ENCODE measurements at places on chromosomes 12 and 14.
A peak's percentile ranks its signal among the peaks of the same experiment; 100 is the strongest.

DNA sequence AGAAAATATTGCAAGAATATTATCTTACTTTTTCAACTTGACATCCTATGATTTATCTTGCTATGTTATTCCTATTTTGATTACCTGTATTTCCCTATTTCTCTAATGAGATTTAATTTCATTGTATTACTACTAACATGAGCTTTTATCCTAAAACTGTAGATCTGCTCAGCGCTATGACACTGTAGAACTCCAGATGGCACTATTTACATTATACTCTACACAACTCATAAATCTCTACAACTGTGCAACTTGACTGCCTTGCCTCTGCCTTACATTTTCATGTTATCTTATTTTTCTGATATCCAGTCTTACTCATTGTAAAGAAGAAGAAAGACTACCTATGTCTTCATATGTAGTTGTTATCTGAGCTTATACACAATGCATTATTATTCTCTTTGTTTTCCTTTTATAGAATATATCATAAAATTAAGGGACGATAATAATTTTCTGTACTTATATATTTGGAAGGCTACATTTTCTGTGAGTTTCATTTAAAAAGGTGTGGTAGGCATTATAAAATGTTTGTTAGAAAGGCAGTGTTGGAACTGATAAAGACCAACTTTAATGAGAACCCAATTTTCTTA lies 24.1 kb downstream of the NUP37 start:
- DNase-seq = no peak

- no peak for DNase-seq
Observed at GRCh38 chr14:63308723-63309317, 9.9 kb downstream of the GPHB5 start.

- DNase-seq = no peak
Observed at GRCh38 chr12:128439796-128440195, 172.8 kb downstream of the TMEM132C start.

DNA sequence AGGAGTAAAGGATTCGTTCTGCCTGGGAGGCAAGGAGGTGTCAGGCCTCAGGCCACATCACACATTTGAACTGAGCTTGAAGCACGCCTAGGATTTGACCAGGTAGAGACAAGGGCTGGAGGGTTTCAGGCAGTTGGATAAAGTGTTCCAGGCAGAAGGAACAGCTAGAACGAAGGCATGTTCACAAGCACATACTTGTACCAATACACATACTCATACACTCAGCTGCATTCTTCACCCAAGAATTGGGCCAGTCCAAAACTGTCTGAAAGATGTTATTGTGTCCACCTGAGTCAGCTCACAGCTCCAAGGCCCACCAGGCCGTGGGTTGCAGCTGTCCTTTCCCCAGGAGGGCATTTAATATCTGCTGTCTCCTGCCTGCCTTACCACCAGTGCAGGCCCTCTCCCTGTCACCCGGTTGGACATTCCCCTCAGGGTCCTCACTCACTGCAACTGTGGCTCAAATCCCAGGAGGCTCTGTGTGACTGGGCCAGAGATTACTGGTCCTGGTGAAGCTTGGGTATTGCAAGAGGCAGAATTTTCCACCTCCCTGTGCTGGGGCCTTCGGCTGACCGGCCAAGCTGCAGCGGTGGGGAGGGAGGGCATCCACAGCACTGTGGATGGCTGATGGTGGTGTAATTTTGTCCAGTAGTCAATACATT lies 12.8 kb upstream of the AQP2 start:
- DNase-seq = no peak

DNA sequence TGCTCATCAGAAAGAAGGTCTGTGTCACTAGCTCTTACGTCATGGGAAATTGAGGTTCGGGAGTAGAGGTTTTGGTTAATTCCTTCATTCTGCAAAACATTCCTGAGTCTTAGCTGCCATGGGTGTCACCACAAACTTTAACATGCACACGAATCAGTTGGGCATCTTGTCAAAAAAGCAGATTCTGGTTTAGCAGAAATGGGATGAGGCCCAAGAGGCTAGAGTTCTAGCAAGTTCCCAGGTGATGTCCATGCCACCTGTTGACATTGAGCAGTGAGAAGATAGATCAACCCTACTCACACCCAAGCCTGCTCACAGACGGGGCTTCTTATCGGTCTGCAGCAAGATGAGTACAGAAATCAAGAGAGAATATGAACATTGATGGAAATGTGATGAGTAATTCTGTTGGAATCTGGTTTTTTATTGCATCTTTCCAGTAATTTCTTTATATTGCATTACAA lies 11.7 kb upstream of the RIN3 start:
- no peak for DNase-seq

DNA sequence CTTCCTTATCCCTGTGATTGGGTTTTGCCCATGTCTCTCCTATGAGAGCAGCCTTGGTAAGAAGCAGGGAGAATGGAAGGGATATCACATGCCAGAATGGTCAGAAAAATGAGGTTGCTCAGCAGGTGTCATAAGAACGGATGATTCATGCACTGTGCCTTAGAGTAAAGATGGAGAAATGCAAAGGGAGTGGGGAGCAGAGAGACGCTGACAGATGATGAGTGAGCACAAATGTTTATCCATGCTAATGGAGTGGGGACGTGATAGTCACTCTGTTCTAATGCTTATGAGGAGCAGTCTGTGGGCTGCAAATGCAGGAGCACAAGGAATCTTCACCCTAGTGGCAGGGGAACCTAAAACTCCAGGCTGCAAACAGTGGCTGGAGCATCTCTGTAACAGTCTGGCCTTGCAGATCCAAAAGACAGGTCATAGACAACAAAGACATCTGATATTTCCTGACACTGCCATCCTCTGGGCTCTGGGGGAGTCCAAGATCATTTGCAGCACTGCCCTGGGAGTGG lies 243.2 kb downstream of the CACNA1C start:
- no peak for DNase-seq

DNA sequence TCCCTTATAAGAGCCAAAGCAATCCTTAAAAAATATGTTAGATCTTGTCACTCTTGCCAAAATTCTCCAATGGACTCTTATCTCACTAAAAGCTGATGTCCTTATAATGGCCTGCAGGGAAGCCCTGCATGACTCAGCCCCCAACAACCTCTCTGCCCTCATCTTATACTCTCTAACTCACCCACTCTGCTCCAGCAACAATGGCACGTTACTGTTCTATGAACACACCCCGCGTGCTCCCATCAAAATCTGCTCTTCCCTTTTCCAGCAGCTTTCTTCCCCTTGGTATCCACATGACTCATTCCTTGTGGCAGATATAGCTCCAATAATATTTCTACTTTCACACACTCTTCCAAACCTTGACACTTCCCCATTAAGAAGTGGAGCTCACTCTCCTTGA lies 108.1 kb downstream of the DENND5B start:
- DNase-seq = no peak

GRCh38 chr12:91672130-91672529 lies 473.5 kb downstream of the BTG1 start:
- no peak for DNase-seq

GRCh38 chr14:94098326-94098992 lies 12.1 kb upstream of the IFI27 start:
- DNase-seq = no peak

DNA sequence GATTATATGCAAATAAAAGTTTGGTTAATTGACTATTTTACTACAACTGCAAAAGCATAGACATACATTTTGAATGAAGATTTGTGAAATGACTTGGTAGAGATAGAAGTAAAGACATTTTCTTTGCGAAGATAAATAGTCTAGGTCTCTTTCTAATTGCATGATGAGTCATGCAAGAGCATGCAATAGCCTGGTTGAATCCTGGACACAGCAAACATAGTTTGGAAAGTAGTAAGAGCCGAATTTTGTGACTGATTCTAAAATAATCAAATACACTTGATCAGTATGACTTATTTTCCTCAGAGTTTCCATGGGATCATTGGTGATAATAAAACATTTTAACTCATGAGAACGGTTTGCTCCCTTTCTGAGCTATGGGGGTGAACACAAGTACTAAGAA lies 27.7 kb upstream of the CAND1 start:
- no peak for DNase-seq

DNA sequence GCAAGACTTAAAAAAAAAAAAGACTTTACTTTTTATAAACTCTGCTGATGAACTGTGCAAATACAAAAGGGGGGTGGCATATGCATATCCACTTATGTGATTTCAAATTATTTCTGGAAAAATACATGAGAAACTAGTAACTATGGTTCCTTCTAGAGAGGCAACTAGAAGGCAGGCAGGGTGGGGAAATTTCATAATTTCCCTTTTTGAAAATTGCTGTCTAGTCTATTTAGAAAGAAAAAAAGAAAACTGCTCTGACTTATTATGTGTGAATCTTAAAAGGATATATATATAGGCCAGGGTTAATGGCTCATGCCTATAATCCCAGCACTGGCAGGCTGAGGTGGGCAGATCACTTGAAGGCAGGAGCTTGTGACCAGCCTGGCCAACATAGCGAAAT lies 42.3 kb downstream of the ANAPC7 start:
- DNase-seq = no peak

DNA sequence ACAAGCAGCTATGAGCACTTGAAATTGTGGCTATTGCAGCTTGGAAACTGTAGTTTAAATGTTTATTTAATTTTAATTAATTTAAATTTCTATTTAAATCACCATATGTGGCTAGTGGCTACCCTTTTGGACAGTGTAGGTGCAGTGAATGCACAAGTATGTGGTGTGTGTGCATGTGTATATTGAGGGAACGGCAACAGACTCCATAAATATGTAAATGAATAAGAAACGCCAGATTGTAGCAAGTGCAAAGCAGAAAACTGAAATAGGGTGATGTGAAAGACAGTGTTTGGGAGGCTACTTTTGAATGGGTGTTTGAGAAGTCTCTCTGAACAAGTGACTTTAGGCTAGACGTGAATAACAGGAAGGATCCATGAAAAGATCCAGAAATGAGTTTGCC lies 32.7 kb upstream of the CCDC196 start:
- no peak for DNase-seq

GRCh38 chr12:122846622-122847515 lies 11.6 kb downstream of the HIP1R start:
- no peak for DNase-seq

DNA sequence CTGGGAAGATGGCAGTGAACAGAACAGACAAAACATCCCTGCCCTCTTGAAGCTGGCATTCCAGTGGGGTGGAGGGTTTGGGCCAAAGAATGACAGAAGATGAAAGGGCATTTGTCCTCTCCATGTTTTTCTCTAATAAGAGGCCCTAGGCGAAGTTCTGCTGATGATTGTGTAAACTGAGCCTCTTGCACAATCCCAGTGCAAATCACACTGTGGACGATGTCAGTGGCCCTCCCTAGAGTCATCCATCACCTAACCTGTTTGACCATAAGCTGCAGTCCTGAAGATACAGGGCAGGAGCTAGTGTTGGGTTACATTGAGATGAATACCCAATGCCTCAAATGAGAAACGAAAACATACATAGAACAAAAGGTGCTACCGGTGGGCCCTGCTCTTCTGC lies 622.4 kb upstream of the TBX3 start:
- no peak for DNase-seq

DNA sequence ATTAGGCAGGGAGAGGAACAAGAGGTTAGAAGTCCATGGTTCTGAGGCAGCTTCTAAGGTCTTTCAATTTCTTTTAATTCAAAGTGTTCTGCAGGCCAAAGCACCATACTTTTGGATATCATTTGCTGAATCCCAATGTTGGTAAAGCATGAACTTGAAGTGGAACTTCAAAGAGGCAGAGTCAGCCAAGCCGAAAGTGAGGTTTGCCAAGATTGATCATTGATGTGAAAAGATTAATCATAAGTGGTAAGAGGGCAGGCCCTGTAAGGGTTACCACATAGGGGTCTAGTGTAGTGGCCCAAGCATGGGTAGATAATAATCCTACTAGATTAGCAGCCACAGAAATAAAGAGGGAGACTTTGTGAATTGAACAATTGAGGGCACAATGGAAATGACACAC lies 191.7 kb upstream of the DIO2 start:
- no peak for DNase-seq

DNA sequence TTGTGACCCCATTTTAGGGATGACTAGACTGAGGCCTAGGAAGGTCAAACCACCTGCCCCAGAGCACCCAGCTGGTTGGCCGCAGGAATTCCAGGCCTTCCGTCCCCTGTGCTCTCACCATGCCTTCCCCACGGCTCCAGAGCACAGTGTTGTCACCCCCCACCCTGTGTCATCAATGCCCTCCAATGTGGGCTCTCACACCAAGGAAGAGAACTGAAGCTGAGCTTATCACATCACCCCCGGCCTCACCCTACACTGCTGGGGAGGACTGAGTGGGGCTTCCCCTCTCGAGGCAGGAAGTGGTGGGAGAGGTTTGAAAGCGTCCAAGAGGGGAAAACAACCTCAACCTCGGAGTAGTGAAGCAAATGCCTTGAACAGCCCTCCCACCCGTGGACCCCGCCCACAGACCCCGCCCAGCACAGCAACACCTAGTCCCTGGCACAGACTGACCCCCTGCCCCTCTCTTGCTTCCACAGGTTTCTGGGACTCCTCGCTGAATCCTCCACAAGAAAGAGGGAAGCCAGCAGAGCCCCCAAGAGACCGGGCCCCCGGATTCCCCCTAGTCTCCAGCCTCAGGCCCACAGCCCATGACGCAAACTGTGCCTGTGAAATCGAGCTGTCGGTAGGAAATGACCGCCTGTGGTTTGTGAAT lies 97.2 kb downstream of the LGMN start:
- peak; percentile 48 for DNase-seq

DNA sequence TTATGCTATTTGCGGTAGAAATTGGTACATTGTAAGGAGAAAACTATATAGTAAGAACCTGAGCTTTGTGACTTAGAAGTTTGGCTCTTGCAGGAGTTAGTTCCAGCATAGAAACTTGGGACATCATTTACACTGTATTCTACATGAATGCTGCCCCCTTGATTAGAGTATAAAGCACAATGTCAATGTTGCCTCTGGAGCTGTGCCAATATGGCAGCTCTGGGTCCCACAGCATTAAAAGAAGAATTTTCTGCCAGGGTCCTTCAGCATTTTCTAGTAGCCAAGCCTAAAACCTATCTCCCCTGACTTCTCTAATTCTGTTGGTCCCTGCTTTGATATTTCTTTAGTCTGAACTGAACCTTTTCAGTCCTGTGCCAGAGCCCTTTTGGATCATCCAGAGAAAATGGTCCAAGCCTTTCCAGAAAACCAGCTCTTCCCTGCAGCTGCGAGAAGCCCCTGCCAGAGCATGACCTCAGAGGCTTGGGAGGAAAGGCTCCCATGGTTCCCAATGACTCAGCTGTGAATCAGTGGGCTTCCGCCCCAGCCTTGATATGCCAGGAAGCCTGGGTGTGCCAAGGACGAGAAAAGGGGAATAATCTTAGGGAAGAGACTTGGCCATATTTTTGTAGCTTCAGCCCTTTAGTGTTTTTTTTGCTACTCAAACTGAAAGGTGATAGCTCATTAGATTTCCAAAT lies 43.2 kb downstream of the PLEKHG7 start:
- DNase-seq = no peak

All from stimulated activated CD4-positive, alpha-beta T cell treated with anti-CD3 and anti-CD28 coated beads, Interleukin-1b, Interleukin-23, amount 100 ng/mL, for 1 hour (primary cell).